ENCODE measurements at places on chromosomes 11 and 22.

GRCh38 chr11:31797190-31798056, 13.7 kb downstream of the PAX6 start:
- DNase-seq: no peak

- no peak for DNase-seq
These were observed 362.1 kb upstream of the PDGFD start for GRCh38 chr11:104526006-104526405.

GRCh38 chr11:36007127-36007655, 63.3 kb downstream of the LDLRAD3 start:
- no peak for DNase-seq

- DNase-seq: no peak
These were observed 391.5 kb downstream of the CADM1 start for GRCh38 chr11:115112754-115113153.

DNA sequence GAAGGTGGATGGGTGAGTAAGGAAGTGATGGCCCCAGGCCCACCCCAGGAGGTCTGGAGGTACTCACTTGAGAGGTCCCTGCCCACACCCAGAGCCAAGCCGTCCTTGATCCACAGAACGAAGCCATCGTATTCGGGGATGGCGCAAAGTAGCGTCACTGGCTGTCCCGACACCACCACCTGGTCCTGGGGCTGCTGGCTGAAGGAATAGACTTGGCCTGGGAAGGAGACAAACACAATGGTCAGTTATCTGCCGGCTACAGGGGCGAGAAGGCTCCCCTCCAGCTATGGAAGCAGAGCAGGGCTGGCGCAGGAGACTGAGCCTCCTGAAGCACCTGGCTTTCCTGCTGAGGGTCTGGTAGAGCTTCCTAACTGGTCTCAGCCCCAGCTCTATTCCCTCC, 171.0 kb downstream of the ST3GAL4 start:
- no peak for DNase-seq

- no peak for DNase-seq
These were observed 20.4 kb upstream of the EHF start for GRCh38 chr11:34600339-34601084.

DNA sequence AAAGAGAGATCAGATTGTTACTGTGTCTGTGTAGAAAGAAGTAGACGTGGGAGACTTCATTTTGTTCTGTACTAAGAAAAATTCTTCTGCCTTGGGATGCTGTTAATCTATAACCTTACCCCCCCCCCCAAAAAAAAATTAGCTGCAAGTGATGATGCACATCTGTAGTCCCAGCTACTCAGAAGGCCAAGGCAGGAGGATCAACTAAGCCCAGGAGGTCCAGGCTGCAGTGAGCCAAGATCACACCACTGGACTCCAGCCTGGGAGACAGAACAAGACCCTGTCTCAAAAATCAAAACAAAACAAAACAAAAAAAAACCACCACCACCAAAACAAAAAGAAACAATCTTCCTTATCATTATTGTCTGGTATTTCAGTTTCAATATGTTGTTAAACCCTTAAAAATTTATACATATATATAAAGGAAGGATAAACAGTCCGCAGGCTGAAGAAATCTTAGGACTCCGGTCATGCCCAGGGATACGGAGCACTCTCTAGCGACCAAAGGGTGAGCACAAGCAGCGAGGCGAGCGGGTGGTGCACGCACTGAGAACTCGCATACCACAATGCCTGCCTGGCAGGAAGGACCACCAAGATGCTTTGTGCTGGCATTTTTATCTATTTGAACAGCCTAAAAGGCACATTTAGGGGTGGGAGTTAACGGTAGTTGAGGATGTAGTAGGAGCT, 6.4 kb downstream of the POLDIP3 start:
- no peak for DNase-seq

GRCh38 chr22:30513462-30513861, 8.0 kb upstream of the SEC14L4 start:
- DNase-seq: no peak

DNA sequence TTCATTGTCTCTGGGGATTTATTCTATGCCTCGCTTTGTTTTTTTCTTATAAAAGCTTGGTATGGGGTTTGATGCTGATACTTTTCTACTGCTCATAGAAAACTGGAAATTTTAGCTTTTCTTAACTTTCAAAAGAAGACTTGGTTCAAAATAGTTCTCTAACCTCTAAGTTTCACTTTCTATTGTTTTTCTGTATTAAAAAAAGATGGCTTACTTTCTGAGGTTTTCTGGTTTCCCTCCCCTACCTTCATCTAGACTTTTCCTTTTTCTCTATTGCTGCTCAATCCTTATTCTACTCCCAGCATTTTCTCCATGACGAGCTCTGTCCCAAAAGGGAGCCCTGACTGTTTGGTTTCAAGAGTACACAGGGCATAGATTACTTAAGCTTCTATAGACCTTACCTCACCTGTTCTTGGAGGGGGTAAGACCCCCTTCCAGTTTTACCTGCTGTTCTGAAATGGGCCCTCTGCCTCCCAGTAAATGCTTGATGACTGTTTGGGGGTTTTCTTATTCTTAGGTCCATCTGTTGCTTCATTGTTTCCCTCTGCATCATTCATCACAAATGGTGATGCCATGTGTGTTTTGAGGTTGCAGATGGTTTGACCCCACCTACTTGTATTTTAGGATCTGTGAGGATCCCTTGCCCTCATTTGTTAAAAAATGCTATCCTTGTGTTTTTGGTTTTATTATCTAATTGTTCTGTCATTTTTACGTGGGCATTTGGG, 29.5 kb downstream of the DNHD1 start:
- DNase-seq: no peak

DNA sequence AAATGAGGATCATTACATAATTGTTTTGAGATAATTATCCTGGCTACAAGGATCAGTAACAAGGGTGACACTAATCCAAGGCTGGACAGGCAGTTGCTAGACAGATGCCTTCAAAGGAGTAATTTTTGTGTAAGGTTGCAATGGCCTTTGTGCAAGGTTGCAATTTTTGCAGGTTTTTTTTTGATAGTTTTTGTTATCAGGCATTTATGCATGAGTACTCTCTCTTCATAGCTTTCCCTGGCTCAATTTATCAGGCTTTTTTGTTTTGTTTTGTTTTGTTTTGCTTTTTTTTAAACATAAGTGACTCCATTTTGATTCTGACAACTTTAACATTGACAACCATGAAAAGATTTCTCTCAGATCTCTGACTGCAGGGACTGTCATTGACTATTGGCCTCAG, 110.2 kb downstream of the SWAP70 start:
- no peak for DNase-seq

DNA sequence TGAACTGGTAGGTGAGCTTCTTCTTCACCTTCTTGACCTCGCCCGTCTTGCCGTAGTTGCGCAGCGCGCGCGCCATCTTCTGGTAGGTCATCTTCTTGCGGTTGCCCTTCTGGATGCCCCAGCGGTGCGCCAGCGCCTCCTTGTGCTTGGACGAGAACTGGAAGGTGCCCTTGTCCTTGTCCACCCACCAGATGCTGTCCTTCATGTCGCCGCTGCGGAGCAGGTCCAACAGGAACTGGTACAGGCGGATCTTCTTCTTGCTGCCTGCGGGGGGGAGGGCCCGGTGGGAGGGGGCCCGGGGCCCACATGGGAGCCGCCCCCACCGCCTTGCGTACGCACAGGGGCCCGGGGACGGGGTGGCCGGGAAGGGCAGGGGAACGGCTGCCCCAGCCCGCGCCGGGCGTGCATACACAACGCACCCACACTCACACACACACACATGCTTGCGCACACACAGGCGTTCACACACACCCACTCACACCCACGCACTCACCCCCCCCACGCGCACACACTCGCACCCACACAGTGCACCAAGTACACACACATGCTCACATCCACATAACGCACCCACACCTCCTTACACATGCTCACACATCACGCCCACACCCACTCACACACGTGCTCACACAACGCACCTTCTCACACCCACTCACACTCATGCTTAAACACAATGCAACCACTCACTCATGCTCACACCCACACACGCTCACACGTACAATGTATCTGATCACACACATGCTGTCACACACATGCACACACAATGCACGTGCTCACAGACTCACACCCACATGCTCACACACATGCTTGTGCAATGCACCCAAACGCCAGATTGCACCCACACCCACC, 3.0 kb upstream of the MYBPC3 start:
- peak; percentile 48 for DNase-seq

DNA sequence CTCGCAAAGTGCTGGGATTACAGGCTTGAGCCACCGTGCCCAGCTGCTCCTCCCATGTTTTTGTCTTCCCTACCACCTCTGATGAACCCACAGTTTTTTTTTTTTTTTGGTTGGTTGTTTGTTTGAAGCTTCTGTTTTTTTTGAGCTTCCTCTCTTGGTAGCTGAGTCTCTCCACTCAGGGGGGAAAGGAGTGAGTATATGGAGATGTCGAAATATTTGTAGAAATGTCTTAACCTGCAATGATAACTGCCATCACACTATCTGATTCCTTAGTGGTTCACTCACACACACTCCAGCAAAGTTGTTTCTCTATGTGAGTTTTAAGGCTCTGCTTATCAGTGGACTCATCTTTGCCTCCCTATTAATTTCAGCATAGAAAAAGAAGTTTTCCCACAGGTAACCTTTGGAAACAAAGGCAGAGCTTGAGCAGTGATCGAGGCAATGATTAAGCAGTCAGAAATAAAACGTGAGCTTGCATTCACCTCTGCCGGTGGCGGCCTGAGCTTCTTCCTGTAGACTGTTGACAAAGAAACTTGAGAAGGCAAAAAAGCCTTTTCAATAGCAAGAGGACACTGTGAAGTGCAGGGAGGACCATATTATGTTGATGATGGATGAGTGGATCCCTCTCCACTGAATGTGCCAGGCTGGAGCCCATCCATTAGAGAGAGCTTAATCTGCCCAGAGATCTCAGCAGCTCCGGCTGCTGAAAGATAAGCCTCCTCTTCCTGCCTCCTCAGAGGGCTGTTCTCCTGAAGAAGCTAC, 29.0 kb upstream of the RASSF10 start:
- DNase-seq: no peak

GRCh38 chr22:46674367-46674781, 54.2 kb downstream of the GRAMD4 start:
- DNase-seq: peak; percentile 94

DNA sequence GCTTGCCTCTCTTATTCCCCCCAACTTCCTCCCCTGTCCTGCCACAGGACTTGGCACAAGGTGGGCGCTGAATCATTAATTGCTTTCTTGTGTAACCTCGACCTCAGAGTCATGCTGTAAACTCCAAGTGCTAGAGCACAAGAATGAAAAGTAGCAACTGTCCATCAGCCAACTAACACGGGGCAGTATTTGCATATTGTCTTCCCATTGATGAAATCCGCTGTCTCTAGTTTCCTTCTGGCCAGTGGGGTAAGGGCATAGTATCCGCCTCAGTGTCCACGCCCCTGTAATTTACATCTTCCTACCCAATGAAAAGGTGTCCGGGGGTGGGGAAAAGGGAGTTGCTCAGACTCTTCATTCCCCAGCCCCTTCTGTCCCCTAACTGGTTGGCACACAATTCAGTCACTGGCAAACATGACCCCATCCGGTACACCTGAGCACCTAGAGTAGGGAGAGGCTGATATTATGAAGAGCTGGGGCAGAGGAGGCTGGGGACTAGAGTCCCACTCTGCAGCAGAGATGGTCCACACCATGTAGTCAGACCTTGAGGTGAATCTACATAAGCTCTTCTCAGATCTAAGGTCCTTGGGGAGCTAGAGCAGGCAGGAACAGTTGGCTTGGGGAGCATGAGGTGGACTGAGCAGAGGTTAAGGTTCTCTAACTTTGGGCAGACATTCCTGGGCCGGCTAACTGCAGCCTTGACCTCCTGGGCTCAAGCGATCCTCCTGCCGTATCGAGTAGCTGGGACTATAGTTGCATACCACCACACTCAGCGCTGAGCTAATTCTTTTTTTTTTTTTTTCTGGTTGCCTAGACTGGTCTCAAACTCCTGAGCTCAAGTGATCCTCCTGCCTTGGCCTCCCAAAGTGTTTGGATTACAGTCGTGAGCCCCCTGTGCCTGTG, 6.8 kb upstream of the GGA1 start:
- DNase-seq: no peak

DNA sequence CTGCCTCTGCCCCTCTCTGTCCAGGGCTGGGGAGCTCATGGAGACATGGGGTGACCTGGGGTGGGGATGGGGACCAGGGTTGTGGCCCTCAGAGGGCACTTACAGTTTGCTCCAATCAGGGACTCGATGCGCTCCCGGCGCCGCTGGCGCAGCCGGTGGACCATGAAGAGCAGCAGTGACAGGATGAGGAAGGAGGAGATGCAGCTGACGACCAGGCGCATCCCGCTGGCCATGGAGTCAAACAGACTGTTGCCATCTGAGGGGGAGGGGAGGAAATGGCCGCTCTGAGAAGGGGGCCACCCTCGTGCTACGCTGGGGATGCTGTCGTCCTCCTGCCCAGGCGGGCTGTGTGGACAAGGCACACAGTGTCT, 80.5 kb downstream of the DGCR2 start:
- no peak for DNase-seq

DNA sequence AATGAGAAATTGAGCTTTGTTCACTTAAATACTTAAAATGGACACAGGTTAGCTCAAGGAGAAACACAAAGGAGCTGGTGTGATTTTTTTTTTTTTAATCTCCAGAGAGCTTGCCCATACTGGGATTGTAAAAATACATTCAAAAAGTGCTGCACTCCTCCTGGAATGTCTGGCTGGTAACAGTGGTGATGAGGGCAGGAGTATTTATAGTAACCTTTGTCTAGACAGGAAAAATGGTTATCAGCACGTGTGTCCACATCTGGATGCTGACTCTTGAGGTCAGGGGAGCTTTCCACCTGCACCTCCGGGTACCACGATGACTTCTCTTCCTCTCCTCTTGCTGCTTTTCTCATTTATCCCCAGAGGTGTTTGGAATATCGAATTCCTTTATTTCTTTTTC, 30.1 kb downstream of the EXT2 start:
- no peak for DNase-seq

DNA sequence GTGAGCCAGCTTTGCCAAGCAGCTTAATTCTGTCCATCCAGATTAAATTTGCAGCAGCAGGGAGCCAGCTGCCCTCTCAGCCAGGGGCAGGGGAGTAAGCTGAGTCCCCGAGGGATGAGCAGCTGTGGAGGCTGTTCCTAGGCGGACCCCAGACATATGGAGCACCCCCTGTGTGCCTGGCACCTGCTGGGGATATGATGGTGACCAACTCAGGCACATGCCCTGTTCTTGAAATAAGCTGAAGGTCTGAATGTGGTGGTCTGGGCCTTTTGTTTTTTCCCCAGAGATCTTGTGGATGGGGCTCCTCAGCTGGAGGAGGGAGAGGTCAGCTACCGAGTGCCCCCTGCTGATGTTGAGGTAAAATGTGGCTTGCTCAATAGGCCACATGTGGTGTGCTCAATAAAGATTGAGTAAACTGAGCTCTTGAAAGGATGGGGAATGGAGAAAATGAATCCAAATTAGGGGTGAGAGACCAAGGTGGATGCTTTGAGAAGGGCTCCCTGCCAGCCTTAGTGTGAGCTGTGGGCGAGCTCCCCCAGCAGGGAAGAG, 103.3 kb upstream of the NNMT start:
- DNase-seq: no peak
